NCI-H1436 (cell line): ENCODE measurements at places on chromosomes 3 and 15.

- no peak for DNase-seq
Measured at GRCh38 chr3:45462522-45463265, 74.3 kb downstream of the LARS2 start.

GRCh38 chr3:13338996-13339395 is 81.1 kb downstream of the NUP210 start:
- no peak for DNase-seq

DNA sequence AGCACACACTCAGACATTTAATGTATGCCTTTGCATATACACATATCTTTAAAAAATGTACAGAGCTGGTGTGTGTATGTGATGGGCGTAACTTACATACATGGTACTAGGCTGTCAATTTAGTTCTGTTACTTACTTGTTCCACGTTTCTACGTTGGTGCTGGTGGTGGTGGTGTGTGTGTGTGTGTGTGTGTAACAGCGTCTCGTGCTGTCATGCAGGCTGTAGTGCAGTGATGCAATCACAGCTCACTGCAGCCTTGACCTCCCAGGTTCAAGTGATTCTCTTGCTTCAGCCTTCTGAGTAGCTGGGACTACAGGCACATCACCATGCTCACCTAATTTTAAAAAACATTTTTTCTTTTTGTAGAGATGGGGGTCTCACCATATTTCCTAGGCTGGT is 64.2 kb downstream of the ISG20 start:
- DNase-seq, result no peak

DNA sequence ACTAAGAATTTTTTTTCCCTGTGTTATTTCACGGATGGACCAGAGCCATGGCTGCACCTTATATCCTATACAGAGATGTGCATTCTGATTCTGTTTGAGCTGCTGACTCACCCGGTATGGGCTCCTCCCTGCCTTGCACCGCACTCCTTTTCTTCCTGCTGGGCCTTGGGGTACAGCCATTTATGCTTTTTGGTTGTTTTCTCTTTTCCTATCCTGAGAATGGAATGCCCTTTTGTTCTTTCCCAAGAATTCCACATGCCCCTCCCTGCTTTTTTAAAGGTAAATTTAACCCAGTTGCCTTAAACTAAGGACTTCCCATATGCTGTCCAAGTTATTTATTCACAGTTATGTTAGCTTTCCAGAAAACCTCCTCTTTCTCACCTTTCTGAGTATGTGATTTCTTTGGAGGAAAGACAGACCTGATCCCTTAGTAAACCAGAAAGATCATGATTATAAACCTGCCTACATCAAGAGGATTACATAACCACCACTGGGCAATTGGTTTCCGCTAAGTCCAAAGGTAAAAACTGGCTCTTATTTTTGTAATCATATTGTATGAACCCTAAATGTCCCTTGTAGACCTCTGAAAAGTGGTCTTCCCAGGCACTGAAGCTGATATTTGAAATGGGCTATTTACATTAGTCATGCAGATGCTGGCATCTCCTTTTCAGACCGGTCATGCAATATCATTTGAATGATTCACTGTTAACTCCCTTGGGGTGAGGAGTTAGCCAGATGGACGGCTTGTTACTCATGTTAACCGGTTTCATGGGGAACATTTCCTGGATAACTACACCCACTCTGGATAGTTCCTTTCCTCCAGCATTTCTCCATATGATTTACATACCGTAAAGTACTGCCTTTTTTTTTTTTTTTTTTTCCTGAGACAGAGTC is 45.5 kb downstream of the TMOD3 start:
- no peak for DNase-seq

GRCh38 chr3:57958642-57959422 is 49.4 kb upstream of the FLNB start:
- no peak for DNase-seq

DNA sequence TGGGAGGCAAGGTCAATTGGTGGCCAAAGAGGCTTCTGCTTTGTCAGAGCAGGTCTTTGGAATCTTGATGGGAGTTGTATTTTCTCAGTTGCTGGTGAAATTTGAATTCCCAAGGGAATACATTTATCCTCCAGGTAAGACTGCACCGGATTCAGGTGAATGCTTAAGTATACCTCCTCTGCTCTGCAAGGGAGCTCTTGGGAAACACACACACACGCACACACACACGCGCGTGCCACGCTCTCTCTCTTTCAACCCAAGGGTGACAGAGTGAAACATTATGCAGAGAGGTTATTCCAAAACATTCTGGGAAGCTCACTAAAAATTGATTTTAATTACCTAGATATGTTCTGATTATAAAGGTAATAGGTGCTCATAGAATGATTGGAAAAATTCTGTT is 33.7 kb downstream of the ST6GAL1 start:
- DNase-seq, result no peak

GRCh38 chr15:59169251-59169708 is 37.4 kb upstream of the LDHAL6B start:
- no peak for DNase-seq

DNA sequence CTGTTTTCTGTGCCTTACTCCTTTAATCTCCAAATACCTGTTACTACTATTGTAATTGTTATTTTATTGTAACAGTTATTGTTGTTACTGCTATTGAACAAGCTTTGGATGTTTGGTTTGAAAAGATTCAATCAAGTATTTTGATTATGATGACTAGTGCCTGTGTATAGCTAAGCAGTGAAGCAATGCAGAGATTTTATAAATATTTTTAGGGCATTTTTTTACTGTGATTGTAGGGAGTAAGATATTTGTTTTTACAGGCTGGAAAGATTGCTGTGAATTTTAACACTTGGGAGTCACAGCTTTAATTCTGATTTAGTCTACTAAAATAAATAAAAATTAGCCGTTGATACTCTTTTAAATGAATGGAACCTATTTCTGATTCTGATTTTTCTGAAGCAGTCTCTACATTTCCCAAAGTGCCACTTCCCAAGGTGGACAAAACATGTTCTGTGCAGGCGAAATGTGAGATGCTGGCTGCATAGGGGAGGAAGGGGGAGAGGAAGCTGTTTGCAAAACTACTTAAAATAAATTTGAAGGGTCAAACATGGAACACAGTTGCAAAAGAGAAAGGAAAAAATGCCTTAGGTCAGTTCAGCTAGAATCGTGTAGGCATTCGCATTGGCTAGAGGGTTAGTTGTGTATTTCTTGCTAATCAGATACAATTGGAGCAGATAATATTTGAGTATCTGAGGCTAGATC is 25.7 kb downstream of the EEFSEC start:
- DNase-seq, result no peak

DNA sequence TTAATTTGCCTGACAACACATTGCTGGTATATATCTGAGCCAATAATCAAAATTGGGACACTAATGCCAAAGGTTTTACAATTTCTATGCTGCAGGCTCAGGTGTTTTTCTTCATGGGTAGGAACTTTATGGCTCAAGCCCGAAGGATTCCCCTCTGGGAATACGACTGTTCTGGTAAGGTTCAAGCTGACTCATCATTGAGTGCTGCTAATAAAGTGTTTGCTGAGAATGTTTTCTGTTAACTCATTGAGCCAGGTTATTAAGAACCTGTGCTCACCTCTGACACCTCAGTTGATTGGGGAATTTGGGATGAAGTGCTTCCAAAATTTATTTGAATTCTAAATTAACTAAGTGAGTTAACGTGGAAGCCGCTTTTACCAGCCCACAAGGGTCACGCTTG is 135.8 kb upstream of the CTDSPL start:
- DNase-seq, result no peak

- peak; percentile 47 for DNase-seq
Measured at GRCh38 chr3:11643605-11644087, at the start of gene VGLL4. Gene VGLL4, minus strand, starts transcription at chr3:11643915. Its CDS starts 397 bp downstream, at chr3:11643518.

- DNase-seq, result no peak
Measured at GRCh38 chr3:171248426-171249111, 211.6 kb downstream of the TNIK start.

DNA sequence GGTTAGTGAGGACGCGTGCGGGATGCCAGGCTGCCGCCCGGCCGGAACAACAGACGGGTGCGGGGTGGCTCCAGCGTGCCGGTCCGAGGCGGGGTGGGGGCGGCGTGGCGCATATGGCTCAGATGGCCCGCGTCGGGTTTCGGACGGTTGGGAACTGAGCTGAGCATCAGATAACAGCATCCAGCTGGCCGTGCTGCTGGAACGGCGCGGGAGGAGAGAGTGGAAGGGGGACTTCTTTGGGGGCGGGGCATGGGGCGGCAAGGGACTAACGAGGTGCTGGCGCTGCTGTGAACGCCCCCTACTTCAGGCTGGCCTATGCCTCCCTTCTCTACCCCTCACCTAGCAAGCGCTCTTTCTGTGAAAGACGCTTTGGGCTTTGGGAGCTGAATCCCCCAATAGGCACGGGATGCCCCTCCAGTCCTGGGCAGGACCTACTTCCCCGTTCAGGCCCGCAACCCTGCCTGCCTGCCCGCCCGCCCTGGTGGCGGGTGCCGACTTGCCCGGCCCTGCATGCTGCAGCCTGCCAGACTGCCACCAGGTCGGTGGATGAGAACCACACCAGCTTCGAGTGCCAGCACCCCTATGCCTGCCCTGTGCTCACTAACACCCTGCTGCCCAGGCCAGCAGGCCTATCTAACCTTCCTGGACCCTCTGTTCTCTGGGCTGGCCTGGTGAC is 542 bp downstream of the INKA1 start:
- DNase-seq, result peak; percentile 1

GRCh38 chr3:21062831-21063294 is 688.1 kb downstream of the ZNF385D start:
- no peak for DNase-seq

DNA sequence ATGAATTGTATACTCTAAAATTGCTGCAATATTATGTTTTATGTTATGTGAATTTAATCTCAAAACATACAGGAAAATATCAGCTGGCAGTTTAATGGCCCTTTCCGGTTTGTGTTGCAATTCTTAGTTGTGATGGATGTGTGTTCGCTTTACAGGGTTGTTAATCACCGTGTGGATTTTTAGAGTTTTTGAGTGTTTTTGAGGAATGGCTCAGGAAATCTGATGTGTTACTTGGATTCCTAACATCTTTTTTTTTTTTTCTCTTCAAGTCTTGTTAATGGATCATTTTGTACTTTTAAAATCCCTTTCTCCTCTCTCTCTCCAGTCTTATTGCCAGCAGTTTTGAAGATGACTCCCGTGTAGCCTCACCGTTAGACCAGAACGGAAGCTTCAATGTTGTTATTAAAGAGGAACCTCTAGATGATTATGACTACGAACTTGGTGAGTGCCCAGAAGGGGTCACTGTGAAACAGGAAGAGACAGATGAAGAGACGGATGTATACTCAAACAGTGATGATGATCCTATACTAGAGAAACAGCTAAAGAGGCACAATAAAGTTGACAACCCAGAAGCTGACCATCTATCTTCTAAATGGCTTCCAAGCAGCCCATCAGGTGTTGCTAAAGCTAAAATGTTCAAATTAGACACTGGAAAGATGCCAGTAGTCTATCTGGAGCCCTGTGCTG is 35.7 kb downstream of the MGA start:
- no peak for DNase-seq

DNA sequence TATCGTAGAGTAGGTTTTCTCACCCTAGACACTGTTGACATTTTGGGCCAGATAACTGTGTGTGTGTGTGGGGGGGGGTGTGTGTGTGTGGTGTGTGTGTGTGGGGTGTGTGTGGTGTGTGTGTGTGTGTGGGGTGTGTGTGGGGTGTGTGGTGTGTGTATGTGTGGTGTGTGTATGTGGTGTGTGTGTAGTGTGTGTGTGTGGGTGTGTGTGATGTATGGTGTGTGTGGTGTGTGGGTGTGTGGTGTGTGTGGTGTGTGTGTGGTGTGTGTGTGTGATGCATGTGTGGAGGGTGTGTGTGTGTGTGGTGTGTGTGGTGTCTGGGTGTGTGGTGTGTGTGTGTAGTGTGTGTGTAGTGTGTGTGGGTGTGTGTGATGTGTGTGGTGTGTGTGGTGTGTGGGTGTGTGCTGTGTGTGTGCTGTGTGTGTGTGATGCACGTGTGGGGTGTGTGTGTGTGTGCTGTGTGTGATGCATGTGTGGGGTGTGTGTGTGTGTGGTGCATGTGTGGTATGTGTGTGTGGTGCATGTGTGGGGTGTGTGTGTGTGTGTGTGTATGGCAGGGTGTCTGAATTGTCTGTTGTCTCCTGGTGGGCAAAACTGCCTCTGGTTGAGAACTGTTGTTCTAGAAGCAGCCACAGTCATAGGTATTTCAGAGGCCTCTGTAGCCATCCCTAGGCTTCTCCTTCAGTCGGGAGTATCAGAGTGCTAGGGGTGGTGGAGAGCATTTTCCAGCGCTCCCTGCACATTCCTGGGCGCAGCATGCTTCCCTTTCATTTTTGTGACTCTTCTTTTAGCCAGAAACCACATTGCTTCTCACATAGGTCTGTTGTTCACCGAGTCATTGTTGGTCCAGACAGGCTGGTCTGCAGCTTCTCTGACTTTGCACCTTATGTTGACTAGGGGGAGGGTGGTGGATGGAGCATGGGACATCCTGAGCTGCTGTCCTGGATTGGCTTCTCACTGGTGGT is 84.4 kb downstream of the THSD4 start:
- no peak for DNase-seq

- DNase-seq, result no peak
Measured at GRCh38 chr3:124772081-124772831, 42.0 kb downstream of the UMPS start.

- no peak for DNase-seq
Measured at GRCh38 chr3:127590282-127590592, 296 bp downstream of the TPRA1 start.

- DNase-seq, result no peak
Measured at GRCh38 chr3:26721047-26721446, 98.5 kb downstream of the LRRC3B start.

DNA sequence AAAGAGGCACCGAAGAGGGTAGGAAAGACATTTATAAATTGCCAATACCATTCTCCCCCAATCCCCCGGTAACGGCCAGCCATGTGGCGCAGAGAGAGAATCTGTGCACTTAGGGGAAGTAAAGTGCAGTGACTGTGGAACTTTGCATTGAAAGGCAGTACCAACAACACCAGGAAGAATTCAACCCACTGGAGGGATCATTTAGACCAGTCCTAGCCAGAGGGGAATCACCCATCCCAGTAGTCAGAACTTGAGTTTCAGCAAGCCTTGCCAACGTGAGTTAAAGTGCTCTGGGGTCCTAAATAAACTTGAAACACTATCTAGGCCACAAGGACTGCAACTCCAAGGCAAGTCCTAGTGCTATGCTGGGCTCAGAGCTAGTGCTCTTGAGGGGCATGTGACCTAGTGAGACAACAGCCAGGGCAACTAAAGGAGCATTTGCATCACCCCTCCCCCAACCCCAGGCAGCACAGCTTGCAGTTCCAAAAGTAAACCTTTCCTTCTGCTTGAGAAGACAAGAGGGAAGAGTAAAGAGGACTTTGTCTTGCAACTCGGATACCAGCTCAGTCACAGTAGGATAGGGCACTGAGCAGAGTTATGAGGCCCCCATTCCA is 15.0 kb downstream of the CEP70 start:
- DNase-seq, result no peak

- no peak for DNase-seq
Measured at GRCh38 chr3:70947579-70947978, 635.1 kb upstream of the MDFIC2 start.

DNA sequence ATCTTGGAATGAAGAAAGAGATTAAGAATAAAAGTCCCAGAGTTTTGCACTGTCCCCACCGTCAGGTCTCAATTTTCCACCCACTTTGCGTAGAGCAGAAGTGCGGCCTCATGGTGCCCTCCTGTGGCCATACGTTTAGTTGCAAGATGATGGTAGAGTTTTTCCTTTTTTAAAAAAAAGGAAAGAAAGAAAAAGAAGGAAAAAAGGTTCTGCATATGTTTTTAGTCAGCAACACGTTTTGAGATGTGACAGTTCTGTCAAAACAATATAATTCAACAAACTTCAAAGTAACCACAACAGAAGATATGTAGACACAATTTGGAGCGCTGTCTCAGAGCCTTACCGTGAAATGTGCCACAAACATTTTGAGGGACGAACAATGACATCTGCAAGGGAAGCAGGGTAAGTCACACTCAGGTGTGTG is 24.6 kb downstream of the EBLN2 start:
- DNase-seq, result no peak

- DNase-seq, result no peak
Measured at GRCh38 chr15:29364426-29365078, 94.9 kb upstream of the NSMCE3 start.
